ENCODE measurements at places on chromosomes 1 and 21.

GRCh38 chr1:109255097-109255651 is 5.8 kb downstream of the CELSR2 start:
- DNase-seq: no peak

DNA sequence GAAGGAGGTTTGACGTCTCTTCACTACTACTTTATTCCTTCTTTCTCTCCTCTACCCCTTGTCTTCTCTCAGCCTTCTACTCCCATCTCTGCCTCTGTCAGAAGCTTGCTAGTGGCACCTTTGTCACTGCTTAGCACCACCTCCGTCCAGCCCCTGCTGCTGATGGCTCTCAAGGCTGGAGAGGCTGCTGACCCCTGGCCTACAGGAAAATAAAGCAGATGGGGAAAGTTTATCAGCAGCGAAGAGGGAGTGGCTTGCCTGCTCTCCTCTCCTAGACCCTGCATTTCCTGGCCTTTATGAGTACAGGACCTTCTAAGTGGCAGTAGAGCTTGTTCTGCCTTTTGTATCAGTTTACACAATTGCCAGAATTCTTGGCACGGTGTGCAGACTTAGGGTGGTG is 27.0 kb downstream of the PROX1 start:
- DNase-seq: no peak

DNA sequence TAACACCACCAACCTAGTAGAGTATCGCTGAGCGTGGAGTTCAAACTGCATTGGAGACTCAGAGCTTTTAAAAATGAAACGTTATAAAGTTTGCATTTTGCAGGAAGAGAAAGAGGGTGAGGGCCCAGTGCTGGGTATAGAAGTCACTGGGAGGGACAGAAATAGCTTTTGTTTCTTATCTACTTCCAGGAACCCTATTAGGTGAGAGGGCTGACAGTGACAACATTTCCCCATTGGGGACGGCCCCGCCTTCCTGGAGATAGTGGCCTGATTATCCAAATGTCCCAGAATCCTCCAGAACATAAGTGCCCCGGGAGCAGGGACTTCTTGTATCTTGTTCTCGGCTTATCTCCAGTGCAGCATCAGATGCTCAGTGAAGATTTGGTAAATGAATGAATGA is 574.9 kb downstream of the PTPRU start:
- no peak for DNase-seq

GRCh38 chr1:56532350-56532683 is 47.0 kb downstream of the PLPP3 start:
- peak; percentile 54 for DNase-seq

GRCh38 chr21:41892726-41893125 is 13.6 kb upstream of the PRDM15 start:
- no peak for DNase-seq

DNA sequence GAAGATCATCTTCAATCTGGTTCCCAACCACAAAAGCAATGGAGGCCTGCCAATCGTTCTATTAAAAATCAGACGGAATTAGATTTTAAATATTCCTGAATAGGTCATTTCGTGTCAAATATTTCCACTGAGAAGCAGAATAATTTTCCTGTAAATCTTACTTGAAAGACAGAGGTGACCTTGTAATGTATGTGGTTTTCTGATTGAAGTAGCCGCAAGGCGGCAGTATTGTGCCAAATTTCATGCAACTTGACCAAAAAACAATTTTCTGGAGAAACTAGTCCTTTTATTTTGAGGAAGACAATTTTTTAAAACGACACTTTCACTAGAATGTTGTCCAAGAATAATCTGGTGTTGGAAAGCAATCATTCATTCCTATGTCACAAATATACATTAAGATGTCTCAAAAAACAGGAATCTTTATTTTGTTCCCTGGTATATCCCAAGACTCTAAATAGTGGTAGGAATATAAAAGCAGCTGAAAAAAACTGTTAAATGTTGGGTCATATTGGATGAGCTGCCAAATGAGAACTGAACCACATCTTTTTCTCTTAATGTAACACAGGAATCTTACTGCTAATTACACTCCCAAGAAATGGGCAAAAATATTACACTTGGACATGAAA is 33.6 kb downstream of the SPAG17 start:
- DNase-seq: no peak

DNA sequence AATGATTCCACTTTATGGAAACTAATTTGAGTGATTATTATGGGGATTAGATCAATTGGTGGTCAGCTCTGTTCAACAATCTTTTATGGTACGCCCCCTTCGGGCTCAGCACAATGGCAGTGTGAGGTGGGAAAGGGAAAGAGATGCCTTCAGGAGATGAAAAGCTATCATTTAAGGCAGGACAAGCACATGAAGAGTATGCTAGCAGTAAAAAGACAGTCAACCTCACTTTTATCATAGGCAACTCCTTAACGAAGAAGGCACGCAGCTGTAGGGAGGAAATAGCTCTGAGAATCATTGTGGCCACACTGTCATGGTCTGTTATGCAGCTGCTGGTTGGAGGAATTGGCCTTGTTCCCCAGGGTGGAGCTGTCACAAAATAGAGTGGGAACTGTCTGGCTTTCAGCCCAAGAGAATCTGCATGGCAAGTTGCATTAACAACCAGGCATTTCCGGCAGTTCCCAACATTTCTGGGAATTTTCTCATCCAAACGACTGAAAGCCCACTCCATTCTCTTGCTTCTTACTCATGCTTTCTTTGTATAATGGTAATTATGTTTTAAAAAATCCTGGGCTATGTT is 54.4 kb upstream of the BCL10 start:
- DNase-seq: peak; percentile 91

GRCh38 chr1:160539990-160540858 is 17.2 kb upstream of the SLAMF6 start:
- DNase-seq: no peak

DNA sequence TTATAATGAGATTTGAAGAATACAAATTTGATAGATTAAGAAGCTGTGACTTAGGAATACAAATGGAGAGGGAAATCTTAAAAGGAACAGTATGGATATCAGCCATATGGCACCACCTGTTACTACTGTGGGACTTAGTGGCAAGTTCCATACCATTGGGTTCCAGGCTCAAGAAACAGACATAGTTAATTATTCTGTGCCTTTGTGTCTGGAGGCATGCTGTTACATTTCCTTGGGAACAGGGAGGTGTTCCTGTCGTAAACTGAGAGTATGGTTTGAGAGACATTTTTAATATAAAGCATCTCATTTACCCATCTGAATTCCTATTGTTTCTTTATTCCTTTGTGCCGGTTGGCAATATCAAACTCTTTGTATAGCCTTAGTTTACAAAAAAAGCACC is 15.2 kb downstream of the PLA2G4A start:
- no peak for DNase-seq

DNA sequence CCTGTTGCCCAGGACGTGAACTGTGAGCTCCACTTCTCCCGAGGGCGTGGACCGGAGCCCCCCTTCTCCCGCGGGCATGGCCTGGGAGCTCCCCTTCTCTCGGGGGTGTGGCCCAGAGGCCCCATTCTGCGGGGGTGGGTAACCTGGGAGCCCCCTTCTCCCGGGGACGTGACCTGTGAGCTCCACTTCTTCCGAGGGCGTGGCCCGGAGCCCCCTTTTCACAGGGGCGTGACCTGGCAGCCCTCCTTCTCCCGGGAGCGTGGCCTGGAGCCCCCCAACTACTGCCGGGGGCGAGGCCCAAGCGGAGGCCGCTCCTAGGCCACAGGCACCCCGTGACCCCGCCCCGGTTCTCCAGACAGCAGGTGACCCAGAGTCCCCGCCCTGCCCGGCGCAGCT is 320 bp downstream of the C1orf174 start:
- DNase-seq: no peak

All from AG09319 (cell line).